ENCODE measurements at places on chromosomes 12 and 14.
A peak's percentile ranks its signal among the peaks of the same experiment; 100 is the strongest.

GRCh38 chr14:103871596-103872480, 24.5 kb upstream of the PPP1R13B start:
- peak; percentile 58 for DNase-seq

- no peak for DNase-seq
These were observed 55.8 kb downstream of the MAP3K9 start for GRCh38 chr14:70753518-70753953.

GRCh38 chr12:2854669-2855453, 2.0 kb downstream of the TEX52 start:
- no peak for DNase-seq

DNA sequence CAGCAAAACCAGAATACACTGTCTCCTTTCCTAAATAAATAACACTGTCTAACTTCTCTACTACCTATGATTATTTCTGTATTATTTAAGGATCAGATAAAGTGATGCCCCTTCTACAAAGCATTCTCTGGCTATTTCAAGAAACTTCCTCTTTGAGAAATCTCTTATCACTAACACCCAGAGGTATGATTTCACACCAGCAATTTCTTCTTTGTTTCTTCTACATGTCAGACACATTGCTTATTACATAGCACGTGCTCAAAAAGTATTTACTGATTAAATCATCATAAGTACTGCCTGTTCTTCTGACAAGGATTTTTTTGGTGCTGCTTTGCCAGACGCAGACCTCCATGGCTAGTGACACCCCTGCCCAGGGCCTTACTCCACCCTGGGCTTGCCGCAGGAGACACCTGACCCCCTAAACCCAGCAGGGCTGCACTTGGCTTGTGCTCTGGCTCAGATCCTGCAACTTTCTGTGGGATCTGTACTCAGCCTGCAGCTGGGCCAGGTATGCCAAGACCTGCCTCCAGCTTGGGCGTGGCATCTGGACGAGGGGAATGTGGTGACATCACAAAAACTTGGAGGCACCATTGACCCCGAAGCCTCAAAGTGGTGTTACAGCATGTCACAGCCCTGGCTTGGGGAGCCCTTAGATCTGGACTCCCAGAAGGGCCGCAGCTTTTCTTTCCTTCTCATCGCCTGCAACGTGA, 15.4 kb upstream of the HIGD1C start:
- no peak for DNase-seq

- peak; percentile 81 for DNase-seq
These were observed 29.0 kb upstream of the MAX start for GRCh38 chr14:65131301-65131701.

DNA sequence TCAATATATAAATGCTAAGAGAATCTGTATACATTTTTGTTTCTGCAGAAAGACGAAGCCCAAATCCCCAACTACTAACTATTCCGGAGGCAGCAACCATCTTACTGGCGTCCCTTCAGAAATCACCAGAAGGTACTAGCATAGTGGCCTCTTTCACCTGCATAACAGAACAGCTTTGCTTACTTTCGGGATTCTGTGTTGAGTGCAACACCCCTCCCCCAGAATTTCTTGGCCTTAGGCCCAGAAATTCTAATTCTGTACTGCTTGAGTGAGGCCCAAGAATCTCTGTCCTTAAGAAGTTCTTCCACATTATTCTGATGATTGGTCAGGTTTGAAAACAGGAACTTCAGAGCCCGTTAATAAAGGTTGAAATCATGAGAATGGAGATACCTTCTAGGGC, 2.9 kb downstream of the SPX start:
- no peak for DNase-seq

- no peak for DNase-seq
These were observed 89.1 kb downstream of the LRRK2 start for GRCh38 chr12:40313928-40314327.

GRCh38 chr12:85509081-85509856, 229.2 kb downstream of the ALX1 start:
- DNase-seq: no peak

GRCh38 chr12:51678086-51678724, 87.2 kb downstream of the SCN8A start:
- peak; percentile 70 for DNase-seq

DNA sequence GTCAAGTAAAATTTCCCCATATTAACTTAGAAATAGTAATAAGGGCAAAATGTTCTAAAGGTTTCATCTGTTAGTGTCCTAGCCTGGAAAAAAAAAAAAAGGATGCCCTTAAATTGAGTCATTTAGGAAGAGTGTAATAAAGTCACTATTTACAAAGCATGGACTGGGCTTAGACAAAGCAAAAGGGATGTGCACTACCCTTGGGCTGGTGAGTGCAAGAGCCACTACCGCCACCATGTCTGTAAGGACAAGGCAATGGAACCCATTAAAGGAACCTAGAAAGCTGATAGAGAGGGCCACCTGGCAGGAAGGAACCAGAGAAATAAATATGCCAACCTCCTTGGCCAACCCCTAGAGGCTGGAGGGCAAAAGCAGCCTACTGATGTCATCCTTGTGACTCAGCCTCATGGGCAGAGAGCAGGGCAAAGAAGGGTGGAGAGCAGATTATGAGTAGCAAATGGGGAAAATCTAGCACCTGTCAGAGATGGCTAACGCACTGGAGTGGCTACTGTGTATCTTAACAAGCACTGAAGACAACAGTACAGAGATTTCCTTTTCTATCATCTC, 59.5 kb upstream of the FUT8 start:
- DNase-seq: peak; percentile 94

- no peak for DNase-seq
These were observed 353.0 kb upstream of the TMTC1 start for GRCh38 chr12:30136696-30137095.

DNA sequence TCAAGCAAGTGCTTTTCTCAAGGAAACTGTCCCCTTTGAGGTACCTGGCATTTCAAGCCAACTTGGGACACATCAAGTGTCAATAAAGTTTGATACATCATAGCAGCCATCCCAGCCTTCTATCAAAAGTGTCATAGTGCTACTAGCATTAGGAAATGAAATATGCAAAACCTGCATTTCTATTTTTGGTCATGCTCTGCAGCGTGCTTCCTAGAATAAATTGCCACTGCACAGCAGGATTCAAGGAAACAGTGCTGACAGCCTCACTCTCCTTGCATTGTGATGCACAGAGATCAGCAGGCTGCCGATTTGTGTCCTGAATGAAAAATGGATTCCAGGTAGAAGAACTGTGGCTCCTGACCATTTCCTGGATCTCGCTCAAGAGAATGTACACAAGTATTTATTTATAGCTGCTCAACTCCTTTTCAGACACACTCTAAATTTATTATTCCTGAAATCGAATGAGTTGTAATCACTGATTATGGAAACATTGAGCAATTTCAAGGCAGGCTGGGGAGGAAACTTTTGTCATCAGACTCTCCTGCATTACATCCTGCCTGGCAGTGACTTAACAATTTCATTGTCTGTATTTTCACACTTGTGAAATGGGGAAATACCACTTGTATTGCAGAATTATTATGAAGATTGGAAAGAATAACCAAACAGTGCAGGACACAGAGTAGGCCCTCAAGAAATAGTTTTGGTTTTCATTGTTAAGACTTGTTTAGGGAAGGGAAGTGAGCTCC, 120.9 kb downstream of the SLC38A6 start:
- peak; percentile 73 for DNase-seq

GRCh38 chr12:75812271-75813018, 219.1 kb downstream of the PHLDA1 start:
- no peak for DNase-seq
